G401 (cell line): ENCODE measurements at places on chromosomes 4 and X. TPM values are rescaled to one million over a fixed set of nuclear protein-coding genes. Genes with fewer than 3 reads are reported as not detected.

The SYNPO2 gene
- total RNA-seq = not detected in 2 replicates

The EDNRA gene
- not detected in 2 replicates for total RNA-seq

The UBL4A gene
- total RNA-seq = 48.2 and 58.1 TPM in 2 replicates

The MGARP gene
- not detected in 2 replicates for total RNA-seq

The ZNF41 gene
- total RNA-seq = 3.4 and 6.3 TPM in 2 replicates

The ATOH1 gene
- not detected in 2 replicates for total RNA-seq

The SPOCK3 gene
- total RNA-seq = not detected in 2 replicates

The GAGE2A gene
- total RNA-seq = not detected in 2 replicates

The TMEM185A gene
- 11.7 and 21.8 TPM in 2 replicates for total RNA-seq

The SASH3 gene
- not detected in 2 replicates for total RNA-seq

The BBS12 gene
- total RNA-seq = 3.3 and 3.6 TPM in 2 replicates

The HMX1 gene
- 0.80 TPM in 1 of 2 replicates, not detected in the other for total RNA-seq

The LDOC1 gene
- not detected in 2 replicates for total RNA-seq

The BTC gene
- not detected in 2 replicates for total RNA-seq

The FHDC1 gene
- total RNA-seq = 0.06 and 0.27 TPM in 2 replicates

The SPON2 gene
- 3.2 TPM in 1 of 2 replicates, not detected in the other for total RNA-seq

The SORCS2 gene
- under 0.01 TPM in 1 of 2 replicates, not detected in the other for total RNA-seq

The ADAMTS3 gene
- 2.2 and 7.0 TPM in 2 replicates for total RNA-seq

The MUC7 gene
- total RNA-seq = not detected in 2 replicates

The DCUN1D4 gene
- 24.4 and 34.4 TPM in 2 replicates for total RNA-seq

The CD40LG gene
- total RNA-seq = not detected in 2 replicates

The RAB9B gene
- total RNA-seq = not detected in 2 replicates

The IL2 gene
- total RNA-seq = not detected in 2 replicates

The SLC6A14 gene
- total RNA-seq = not detected in 2 replicates

The PGAM4 gene
- 0.17 TPM in 1 of 2 replicates, not detected in the other for total RNA-seq

The C4orf50 gene
- not detected in 2 replicates for total RNA-seq

The SULT1E1 gene
- not detected in 2 replicates for total RNA-seq

The TEX13B gene
- not detected in 2 replicates for total RNA-seq

The S100G gene
- total RNA-seq = not detected in 2 replicates

The KLF8 gene
- not detected in 2 replicates for total RNA-seq

The ANXA5 gene
- total RNA-seq = 153 and 171 TPM in 2 replicates

The C1GALT1C1 gene
- 20.0 and 21.4 TPM in 2 replicates for total RNA-seq

The TMPRSS11F gene
- total RNA-seq = not detected in 2 replicates

The UGT2B17 gene
- total RNA-seq = not detected in 2 replicates
